Gastroesophageal sphincter (tissue), 4 donors: ENCODE measurements at places on chromosomes 7 and 10.
A peak's percentile ranks its signal among the peaks of the same experiment; 100 is the strongest.

- H3K4me1 ChIP-seq, result peaks cover 15% of the 10 kb centered on the region
- no peak overlapping the region for H3K4me3 ChIP-seq
- H3K27ac ChIP-seq, result no peak overlapping the region
- H3K27me3 ChIP-seq, result no peaks in the 10 kb centered on the region
These were observed 100.1 kb upstream of the COL1A2 start for GRCh38 chr7:94294471-94295131.

GRCh38 chr7:26091933-26092332, 60.1 kb upstream of the NFE2L3 start:
- H3K27ac ChIP-seq, result no peak overlapping the region
- H3K27me3 ChIP-seq, result no peaks in the 10 kb centered on the region
- no peaks in the 10 kb centered on the region for H3K4me1 ChIP-seq
- H3K36me3 ChIP-seq, result no peaks in the 10 kb centered on the region
- H3K4me3 ChIP-seq, result no peak overlapping the region

DNA sequence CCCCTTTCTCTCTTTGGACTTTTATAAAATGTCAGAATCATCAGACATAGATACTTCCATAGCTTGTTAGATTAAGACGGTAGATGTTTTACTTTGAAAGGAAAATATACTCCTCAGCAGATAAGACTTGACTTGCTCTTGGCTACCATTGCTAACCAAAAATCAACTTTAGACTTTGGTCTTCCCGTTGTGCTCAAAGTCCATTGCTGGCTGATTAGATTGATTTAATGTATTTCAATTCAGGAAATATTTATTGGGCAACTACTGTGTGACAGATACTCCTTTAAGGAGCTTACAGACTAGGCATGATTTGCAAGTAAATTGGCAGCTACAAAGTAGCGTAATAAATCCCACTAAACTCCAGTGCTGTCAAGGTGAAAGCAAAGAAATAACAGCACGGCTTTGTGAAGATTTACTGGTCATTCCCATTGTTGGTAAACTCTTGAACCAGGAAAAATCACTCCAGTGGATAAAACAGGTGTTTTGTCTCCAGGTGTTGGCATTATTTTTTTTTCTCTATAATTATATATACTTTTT, 95.7 kb upstream of the ARMC3 start:
- H3K4me3 ChIP-seq, result no peak overlapping the region
- no peak for ATAC-seq
- no peaks in the 10 kb centered on the region for H3K27me3 ChIP-seq

DNA sequence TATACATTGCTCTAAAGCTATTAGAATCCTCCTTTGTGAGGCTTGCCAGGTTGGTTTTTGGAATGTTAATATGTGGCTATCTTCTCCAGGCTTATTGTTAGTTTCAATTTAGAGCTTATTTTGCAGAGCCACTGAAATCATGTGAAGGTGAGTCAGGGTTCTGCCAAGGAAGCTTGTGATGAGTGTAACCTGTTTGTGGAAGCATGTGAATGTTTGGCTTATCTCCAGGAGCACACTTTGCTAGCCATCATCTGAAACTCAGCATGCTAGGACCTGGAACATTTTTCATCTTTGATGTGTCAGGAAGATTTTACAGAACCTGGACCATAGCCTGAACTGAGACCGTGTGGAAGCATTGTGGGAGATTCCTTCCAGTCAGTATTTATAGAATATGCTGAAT, 197.3 kb downstream of the PPP1R9A start:
- H3K4me3 ChIP-seq, result no peak overlapping the region
- H3K27ac ChIP-seq, result peak overlapping the region; percentile 41
- no peaks in the 10 kb centered on the region for H3K36me3 ChIP-seq
- no peak for ATAC-seq

DNA sequence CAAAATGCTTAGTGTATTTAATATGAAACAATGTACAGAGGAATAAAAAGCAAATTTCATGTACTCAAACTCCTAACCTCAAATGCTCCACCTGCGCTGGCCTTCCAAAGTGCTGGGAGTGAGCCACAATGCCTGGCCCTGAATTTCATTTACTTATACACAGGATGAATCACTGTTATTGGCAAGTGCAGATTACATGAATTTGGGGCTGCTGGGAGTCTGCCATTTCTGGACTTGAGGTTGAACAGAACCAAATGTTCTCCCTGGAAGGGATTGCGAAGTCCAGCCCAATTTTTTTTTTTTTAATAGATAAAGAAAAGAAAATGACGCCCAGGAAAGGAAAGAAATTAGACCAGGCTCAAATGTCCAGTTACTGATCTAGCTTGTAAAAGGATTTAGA, 6.8 kb upstream of the CSTF2T start:
- no peaks in the 10 kb centered on the region for H3K27me3 ChIP-seq
- H3K36me3 ChIP-seq, result no peaks in the 10 kb centered on the region
- H3K4me3 ChIP-seq, result no peak overlapping the region
- peak overlapping the region; percentile 98 for H3K27ac ChIP-seq
- peaks cover 20% of the 10 kb centered on the region for H3K4me1 ChIP-seq

GRCh38 chr7:80748363-80749042, 110.1 kb downstream of the CD36 start:
- H3K27me3 ChIP-seq, result no peaks in the 10 kb centered on the region
- no peak overlapping the region for H3K4me3 ChIP-seq
- no peak for ATAC-seq

- H3K27me3 ChIP-seq, result no peaks in the 10 kb centered on the region
- ATAC-seq, result no peak
- H3K36me3 ChIP-seq, result no peaks in the 10 kb centered on the region
- H3K4me1 ChIP-seq, result no peaks in the 10 kb centered on the region
- H3K27ac ChIP-seq, result no peak overlapping the region
These were observed 83.6 kb upstream of the CACUL1 start for GRCh38 chr10:118838364-118838763.

DNA sequence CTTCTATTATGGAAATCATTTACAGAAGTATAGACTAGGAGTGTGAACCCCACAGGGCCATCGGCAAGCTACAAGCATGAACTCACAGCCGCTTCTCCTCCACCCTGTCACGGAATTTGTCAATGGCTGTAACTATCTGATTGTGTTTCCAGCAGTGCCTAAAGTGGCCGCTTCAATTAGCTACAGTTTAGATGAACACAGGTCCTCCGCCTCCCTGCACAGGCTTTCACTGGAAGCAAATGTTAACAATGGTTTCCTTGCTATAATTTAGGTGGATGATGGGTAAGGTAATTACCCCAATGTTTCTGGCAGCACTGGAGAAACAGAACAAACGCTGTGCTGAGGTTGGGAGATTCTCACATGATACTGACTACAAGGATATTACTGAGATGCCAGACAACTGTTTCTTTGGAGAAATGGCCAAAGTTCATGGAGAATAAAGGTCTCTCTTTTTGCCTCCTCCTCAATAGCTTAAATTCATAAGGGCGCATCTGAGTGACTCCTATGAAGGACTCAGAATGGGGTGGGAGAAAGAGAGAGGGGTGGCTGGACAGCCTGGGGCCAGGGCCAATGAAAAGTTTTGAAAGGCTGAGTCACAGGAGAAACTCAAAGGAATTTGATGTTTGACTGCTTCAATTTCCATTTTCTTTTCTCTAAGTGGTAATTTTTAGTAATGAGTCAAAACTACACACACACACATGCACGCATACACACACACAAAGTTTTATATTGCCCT, 78.9 kb downstream of the SVIL start:
- peaks cover 53% of the 10 kb centered on the region for H3K36me3 ChIP-seq
- H3K4me3 ChIP-seq, result no peak overlapping the region
- H3K27me3 ChIP-seq, result no peaks in the 10 kb centered on the region
- peaks cover 4% of the 10 kb centered on the region for H3K4me1 ChIP-seq

DNA sequence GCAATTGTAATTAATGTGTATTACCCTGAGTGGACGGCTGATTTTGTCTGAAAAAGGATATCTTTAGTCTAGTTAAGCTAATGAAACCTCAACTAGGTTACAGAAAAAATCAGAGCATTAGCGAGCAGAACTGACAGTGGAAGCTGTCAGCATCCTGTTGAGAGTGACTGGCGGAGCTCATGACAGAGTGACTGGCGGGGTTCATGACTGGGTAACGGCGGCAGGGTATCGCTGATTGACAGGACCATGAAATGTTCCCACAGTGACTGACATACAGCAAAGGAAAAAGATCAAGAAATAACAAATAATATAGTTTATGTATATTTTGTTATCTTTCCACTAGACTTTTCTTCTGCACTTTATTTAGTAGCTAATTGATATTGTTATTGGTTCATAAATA, 202.5 kb upstream of the AGK start:
- no peaks in the 10 kb centered on the region for H3K36me3 ChIP-seq
- no peaks in the 10 kb centered on the region for H3K27me3 ChIP-seq
- H3K4me1 ChIP-seq, result no peaks in the 10 kb centered on the region
- H3K27ac ChIP-seq, result no peak overlapping the region
- no peak for ATAC-seq

DNA sequence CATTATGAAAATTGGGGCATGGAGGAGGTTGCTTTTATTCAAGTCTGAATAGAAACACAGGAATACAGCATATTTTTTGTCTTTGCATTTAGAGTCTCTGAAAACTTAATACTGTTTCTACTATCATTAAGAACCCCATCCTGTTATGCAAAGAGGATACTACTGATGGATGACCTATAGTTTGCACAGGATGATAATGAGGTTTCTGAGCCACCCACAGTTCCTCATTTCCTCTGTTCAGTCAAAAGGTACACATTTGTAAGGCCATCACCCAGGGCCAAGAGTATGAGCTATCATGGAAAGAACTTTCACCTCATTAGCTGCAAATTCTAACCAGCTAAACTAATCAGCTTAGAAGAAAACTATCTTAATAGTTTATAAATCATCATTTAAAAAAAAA, 213.0 kb upstream of the CHRM2 start:
- H3K27ac ChIP-seq, result no peak overlapping the region
- no peaks in the 10 kb centered on the region for H3K36me3 ChIP-seq
- no peak overlapping the region for H3K4me3 ChIP-seq
- H3K4me1 ChIP-seq, result no peaks in the 10 kb centered on the region

- H3K4me3 ChIP-seq, result no peak overlapping the region
- H3K27ac ChIP-seq, result no peak overlapping the region
- no peaks in the 10 kb centered on the region for H3K27me3 ChIP-seq
- no peaks in the 10 kb centered on the region for H3K36me3 ChIP-seq
- H3K4me1 ChIP-seq, result peaks cover 21% of the 10 kb centered on the region
- no peak for ATAC-seq
These were observed 299.2 kb downstream of the CCDC3 start for GRCh38 chr10:12702215-12702770.
